ENCODE measurements at places on chromosomes 4 and X. TPM values are rescaled to one million over a fixed set of nuclear protein-coding genes. Genes with fewer than 3 reads are reported as not detected.

Gene ADH6
- total RNA-seq = not detected

GRCh38 chrX:133935076-133935475 is 50.3 kb downstream of the GPC3 start:
- no peaks in the 10 kb centered on the region for H3K36me3 ChIP-seq
- no peak overlapping the region for H3K4me3 ChIP-seq
- no peaks in the 10 kb centered on the region for H3K4me1 ChIP-seq
- no peak overlapping the region for H3K27ac ChIP-seq
- DNase-seq = no peak
- H3K27me3 ChIP-seq = no peaks in the 10 kb centered on the region

Gene TBCK
- total RNA-seq = 28.9 TPM

Gene HTRA3
- total RNA-seq = 3.6 TPM

DNA sequence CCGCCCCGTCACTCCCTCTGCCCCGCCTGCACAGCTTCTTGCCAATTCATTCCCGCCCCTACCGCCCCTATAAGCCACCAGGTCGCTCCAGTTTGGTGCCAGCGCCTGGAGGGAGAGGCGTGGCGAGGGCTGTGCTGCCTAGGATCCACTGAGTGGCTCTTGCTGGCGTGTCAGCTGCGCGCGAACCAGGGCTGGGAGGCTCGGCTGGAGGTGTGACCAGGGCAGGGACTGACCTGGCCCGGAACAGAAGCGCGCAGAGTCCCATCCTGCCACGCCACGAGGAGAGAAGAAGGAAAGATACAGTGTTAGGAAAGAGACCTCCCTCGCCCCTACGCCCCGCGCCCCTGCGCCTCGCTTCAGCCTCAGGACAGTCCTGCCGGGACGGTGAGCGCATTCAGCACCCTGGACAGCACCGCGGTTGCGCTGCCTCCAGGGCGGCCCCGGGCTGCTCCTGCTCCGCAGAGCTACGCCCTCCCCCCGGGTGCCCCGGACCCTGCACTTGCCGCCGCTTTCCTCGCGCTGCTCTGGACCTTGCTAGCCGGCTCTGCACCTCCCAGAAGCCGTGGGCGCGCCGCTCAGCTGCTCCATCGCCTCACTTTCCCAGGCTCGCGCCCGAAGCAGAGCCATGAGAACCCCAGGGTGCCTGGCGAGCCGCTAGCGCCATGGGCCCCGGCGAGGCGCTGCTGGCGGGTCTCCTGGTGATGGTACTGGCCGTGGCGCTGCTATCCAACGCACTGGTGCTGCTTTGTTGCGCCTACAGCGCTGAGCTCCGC is at the start of gene GPR78:
TSS of gene GPR78 (plus strand) at position 72 of the 773 bp plus-strand sequence. CDS start at position 663, 591 bp downstream.
- H3K36me3 ChIP-seq = no peaks in the 10 kb centered on the region
- peak within 1 kb of the TSS; percentile 65 for H3K4me3 ChIP-seq
- H3K4me1 ChIP-seq = peaks cover 16% of the 10 kb centered on the region
- peaks cover 13% of the 10 kb centered on the region for H3K27me3 ChIP-seq
- peak; percentile 95 for DNase-seq

- H3K4me3 ChIP-seq = no peak overlapping the region
- DNase-seq = no peak
- no peak overlapping the region for H3K27ac ChIP-seq
- H3K36me3 ChIP-seq = no peaks in the 10 kb centered on the region
Measured at GRCh38 chr4:152304220-152304619, 231.7 kb downstream of the FBXW7 start.

DNA sequence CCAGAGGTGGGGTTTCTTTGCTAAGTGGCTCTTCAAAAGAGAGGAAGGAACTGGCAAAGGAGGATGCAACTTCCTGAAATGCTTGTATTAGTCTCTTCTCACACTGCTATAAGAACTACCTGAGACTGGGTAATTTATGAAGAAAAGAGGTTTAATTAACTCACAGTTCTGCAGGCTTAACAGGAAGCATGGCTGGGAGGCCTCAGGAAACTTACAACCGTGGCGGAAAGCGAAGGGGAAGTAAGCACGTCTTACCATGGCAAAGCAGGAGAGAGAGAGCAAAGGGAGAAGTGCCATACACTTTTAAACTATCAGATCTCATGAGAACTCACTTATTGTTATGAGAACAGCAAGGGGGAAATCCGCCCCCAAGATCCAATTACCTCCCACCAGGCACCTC is 505.7 kb downstream of the ZNF674 start:
- H3K27ac ChIP-seq = no peak overlapping the region
- H3K36me3 ChIP-seq = no peaks in the 10 kb centered on the region
- no peak for DNase-seq

DNA sequence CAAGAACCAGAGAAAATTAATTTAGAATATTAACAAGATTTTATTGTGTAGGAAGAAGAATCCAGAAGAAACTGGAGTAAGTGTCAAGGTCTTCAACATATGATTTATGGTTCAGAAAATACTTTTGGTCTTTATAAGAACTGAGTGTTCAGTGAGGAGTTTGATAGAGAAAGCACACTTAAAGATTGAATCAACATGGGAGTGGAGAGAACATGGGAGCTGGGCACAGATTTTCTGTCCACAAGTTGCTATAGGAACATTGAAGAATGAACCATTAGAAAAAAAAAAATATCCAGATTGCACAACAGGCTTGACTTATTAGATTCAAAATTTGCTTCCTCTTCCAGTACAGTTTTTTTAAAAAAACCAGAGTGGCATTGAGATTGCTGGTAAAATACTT is 601.2 kb upstream of the GNPDA2 start:
- no peak overlapping the region for H3K27ac ChIP-seq
- no peak overlapping the region for H3K4me3 ChIP-seq
- H3K36me3 ChIP-seq = no peaks in the 10 kb centered on the region
- H3K4me1 ChIP-seq = peaks cover 5% of the 10 kb centered on the region

GRCh38 chr4:145049241-145049640 is 48.8 kb downstream of the ANAPC10 start:
- H3K4me3 ChIP-seq = no peak overlapping the region
- H3K27ac ChIP-seq = no peak overlapping the region
- H3K27me3 ChIP-seq = no peaks in the 10 kb centered on the region
- DNase-seq = no peak

GRCh38 chr4:184503869-184504300 is 29.5 kb upstream of the IRF2 start:
- no peaks in the 10 kb centered on the region for H3K36me3 ChIP-seq
- no peaks in the 10 kb centered on the region for H3K4me1 ChIP-seq
- H3K27ac ChIP-seq = no peak overlapping the region
- H3K4me3 ChIP-seq = no peak overlapping the region
- no peak for DNase-seq

GRCh38 chr4:124591637-124592036 is 120.9 kb downstream of the ANKRD50 start:
- peaks cover 11% of the 10 kb centered on the region for H3K4me1 ChIP-seq
- H3K4me3 ChIP-seq = no peak overlapping the region
- H3K36me3 ChIP-seq = no peaks in the 10 kb centered on the region
- no peaks in the 10 kb centered on the region for H3K27me3 ChIP-seq

Gene MAGEB10
- not detected for total RNA-seq
